ENCODE measurements at places on chromosomes 1 and 21.
A peak's percentile ranks its signal among the peaks of the same experiment; 100 is the strongest.

- no peak for DNase-seq
These were observed 68.5 kb downstream of the TPR start for GRCh38 chr1:186306533-186306932.

DNA sequence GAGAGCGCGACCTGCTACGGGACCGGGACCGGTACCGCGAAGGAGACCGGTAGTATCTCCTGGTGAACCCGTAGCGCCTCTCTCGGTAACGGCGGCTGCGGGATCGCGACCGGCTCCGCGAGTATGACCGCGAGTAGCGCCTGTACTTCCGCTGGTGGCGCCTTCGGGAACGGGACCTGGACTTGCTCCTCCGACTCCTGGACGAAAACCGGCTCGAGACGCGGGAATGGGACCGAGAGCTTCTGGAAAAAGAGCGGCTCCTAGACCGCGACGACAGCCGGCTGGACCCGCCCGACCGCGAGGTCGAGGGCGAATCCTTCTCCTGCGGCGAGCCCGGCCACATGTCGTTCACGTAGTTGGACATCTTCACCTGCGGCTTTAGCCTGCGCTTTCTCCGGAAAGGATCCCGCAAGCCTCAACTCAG is 642 bp downstream of the RSRP1 start:
- no peak for DNase-seq

DNA sequence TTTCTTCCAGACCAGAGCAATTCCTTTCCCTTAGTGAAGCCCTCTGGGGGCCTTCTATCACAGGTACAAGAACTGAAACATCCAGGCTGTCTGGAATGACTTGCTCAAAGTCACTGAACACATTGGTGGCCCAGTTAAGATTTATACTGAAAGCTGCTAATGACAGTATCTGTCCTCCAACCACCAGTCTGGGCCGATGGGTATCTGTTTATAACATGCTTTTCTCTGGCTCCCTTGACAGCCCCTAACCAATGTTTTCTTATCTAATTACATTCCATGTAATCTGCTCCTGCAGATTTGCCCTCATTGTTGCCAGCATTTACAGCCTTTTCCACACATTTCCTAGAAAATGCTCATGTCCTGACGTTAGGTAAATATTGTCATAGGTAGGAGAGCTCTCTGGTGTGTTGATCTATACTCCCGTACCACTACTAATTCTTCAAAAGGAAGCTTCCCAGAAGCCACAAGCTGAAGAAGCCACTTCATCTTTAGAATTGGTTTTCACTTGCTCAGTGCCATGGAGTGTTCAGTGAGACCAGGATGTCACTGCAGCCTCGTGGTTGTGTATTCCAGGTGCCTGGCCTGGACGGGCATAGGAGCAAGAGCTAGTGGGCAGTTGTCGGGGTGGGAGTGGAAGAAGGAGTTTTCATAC is 163.9 kb downstream of the TSEN15 start:
- DNase-seq, result no peak

DNA sequence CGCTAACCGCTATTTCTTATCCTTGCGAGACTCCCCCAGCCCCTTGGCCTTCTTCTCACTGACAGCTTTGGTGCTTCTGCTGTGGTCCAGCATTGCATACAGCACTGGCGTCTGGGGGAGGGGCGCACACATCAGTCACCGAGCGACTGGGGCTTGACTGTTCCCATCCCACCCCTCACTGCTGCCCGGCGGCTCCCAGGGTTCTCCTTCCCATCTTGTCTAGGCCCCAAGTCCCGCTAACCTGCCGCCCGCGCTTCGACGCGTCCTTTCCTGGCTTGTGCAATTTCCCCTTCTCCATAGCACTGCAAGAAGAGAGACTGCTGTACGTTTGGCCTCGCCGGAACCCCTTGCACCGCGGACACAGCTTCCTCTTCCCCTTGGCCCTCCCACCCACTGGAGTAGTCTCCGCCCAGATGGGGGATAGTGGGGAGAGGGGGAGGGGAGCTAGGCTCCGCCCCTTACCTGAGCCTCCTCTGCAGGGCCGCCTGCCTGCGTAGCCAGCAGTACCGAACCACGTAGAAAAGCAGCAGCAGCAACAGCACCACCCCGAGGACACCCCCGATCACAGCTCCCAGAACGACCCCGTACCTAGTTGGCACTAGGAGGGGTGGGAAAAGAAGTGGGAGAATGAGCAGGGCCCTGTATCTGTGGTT is 3.8 kb downstream of the MPZ start:
- peak; percentile 11 for DNase-seq

DNA sequence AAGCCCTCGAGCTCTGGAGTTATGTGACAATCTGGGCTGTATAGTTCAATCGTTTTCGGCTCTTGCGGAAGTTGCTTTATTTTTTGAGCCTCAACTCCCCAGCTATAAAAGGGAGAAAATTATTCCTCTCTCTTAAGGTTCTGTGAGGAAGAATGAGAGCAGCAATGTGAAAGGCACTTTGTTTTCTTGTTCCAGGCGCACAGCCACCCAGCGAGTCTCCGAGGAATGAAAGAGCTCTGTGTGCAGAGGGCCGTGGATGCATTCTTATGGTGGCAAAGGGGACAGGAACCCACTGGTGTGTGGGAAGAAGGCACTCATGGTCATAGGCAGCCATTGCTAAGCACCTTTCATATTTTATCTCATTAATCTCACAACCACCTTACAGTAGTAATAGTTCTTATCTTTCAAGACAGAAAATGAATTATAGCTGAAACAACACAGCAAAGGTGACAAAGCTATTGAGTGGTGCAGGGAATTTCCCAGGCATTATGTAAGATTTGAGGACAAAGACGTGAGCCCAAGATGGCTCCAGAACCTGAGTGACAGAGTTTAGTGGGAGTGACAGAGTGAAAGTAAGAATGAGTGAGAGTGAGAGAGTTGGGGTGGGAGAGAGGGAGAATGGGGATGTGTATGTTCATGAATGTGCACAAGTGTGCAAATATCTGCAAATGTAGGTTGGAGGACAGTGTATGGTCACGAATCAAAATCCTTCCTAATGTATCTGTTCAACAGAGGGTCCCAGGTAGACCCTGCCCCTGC is 9.4 kb downstream of the CYP2J2 start:
- DNase-seq, result no peak

GRCh38 chr1:54027848-54028247 is 9.9 kb upstream of the LDLRAD1 start:
- DNase-seq, result no peak

- DNase-seq, result no peak
These were observed 76.5 kb downstream of the TENT5C start for GRCh38 chr1:117682372-117682771.

DNA sequence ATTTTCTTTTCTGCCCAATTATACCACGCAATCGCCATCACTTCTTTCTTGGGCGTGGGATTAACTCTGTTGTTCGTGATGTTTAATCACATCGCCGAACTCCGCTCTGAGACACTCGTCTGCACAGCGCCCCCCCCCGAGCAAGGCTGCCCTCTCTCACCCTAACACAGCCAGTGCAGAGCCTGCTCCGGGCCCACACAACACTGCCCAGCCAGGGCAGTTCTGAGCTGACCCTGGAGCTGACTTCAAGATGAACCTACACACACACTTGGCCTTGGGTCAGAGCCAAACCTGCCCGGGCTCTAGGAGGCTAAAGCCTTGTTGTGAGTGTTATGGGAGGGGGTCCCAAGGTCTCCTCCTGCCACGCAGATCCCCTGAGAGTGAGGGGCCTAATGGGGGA is 64.6 kb upstream of the LRP8 start:
- DNase-seq, result no peak

DNA sequence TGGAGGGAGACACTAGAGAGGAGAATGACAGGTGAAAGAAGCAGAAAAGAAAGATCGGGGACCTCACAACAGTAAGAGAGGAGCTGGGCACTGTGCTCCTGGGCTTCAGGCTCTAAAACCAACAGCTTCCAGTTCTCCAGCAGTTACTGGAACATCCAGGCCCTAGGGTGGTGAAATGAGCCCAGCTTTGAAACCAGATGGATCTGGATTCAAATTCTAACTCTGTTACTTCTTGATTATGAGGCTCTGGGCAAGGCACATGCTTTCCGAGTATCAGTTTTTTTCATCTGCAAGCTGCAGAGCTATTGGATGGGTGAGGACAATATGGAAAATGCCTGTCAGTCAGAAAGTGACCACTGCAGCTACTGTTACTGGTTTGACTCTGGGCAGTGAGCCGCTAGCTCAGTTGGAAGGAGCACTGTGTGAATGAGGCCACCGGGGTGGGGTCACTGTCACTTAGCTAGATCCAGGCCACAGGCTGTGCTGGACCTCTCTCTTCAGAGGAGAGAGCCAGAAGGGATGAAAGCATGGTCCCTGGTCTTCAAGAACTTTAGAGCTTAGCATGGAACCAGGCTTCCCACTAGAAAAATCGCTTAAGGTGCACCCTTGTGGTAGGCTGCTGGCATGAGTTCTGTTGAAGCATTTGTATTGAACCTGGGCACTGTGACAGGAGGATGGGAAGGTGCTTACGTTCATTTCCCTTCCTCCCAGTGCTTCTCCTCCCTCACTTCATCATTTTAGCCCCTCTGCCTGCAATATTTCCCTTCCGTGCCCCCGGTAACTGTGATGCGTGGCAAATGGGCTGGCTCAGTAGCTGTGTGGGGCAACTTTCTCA is 12.2 kb downstream of the PLEKHO1 start:
- no peak for DNase-seq

GRCh38 chr1:172401892-172402291 is 18.6 kb upstream of the C1orf105 start:
- DNase-seq, result no peak

- DNase-seq, result no peak
These were observed at the start of gene CRB1 for GRCh38 chr1:197268012-197268411. CRB1 (plus strand) TSS chr1:197268252; CDS start chr1:197268413, 161 bp downstream.

GRCh38 chr1:44701141-44701573 is 26.6 kb downstream of the ARMH1 start:
- DNase-seq, result no peak

- DNase-seq, result no peak
These were observed 62.4 kb downstream of the PTPRC start for GRCh38 chr1:198701250-198701649.

DNA sequence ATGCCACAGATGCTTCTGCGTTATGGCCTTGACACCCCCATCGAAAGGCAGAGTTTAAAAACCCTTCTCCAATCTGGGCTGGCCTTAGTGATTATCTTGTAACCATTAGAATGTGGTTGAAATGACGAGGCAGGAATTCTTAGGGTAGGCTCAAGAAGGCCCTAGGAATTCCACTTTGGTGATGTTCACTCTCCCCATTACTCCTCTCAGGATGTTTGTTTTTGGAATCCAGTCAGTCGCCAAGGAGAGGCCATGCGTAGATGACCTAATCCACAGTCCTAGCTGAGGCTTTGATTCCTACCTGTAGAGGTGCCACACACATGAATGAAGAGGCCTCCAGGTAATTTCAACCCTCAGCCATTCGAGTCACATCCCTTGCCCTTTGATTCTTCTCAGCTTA is 318.2 kb downstream of the NEGR1 start:
- no peak for DNase-seq

- DNase-seq, result no peak
These were observed 17.3 kb downstream of the PI4KB start for GRCh38 chr1:151309811-151310323.

GRCh38 chr1:172431204-172431603 is 10.7 kb downstream of the C1orf105 start:
- DNase-seq, result no peak

Measured in fibroblast of skin of left quadriceps (primary cell).